Activated CD4-positive, alpha-beta T cell treated with anti-CD3 and anti-CD28 coated beads, Interleukin-2, amount 50 U/mL, for 1 hour (primary cell): ENCODE measurements at places on chromosomes 1 and 21.

- DNase-seq, result no peak
Measured at GRCh38 chr1:40435876-40436275, 14.4 kb upstream of the ZFP69B start.

- DNase-seq, result no peak
Measured at GRCh38 chr1:174358786-174359453, 88.8 kb upstream of the GPR52 start.

GRCh38 chr1:168794057-168794456 lies 65.1 kb upstream of the DPT start:
- DNase-seq, result no peak

DNA sequence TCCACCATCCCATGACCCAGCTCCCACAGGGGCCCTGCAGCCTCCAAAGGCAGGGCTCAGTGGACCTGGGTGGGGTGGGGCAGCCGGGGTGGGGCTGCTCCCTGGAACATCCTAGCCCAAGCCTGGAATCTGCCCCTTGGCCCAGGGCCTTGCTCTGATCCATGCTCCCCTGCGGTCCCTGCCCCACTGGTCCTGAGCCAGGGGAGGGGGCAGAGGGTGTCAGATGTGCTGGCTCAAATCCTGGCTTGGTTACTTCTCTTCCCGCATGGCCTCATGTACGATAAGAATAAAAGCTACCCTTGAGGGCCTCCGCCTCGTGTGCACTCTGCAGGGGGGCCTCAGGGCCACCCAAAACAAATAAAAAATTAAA lies 819 bp downstream of the SLC25A34 start:
- no peak for DNase-seq

DNA sequence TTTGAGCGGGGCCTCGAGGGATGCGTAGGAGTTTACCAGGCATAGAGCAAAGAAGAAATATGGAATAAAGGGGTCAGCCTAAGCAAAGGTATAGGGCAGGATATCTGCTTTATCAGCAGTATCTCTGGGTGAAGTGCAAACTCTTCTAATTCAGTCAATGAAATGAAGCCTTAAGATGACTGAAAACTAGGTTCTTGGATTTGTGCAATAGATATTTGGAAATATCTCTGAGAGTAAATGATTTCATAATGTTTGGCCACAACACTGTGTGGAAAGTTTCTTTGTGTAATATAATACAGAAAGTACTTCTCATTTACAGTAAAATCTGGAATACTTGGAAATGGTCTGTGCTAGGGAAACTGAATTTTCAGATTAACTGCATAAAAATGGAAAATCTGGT lies 26.1 kb downstream of the KCNJ15 start:
- no peak for DNase-seq

- DNase-seq, result no peak
Measured at GRCh38 chr21:28489162-28489561, 503.5 kb downstream of the LTN1 start.

DNA sequence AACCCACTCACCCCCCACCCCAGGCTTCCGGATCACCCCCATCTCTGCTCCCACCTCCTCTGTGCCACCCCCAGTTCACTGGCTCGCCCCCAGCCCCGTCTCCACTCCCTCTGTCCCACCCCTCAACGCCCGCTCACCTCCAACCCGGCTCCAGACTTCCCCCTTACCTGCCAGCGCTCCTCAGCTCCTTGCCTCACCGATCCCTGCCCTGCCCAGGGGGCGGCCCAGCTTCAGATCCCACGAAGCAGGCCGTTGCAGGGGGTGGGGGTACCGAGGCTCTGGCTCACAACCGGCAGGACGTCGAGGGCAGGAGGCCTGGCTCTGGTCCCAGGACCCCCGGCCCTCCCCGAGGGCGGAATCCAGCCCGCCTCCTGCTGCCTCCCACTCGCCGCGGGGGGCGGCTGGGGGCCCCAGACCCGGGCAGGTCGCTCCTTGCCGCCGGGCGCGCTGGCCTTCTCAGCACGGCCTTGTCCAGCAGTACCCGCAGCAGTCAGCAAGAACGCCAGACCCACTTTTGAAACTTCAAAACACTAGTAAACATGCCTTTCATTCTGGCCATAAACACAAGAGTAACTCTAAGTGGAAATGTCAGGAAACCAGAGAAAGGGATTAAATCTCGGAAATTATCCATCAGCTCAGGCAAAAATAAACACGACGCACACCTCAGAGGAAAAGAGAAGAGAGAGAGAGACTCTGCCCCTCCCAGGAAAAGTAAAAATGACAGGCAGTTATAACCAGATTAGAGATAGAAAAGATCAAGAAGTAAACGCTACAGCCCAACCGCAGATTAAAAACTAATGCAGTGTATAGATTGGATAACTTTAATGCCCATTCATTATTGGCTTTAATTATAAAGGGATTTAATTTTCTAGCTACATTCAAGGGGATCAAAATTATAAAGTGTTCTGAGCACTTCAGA lies 1.0 kb upstream of the FAM89A start:
- DNase-seq, result no peak

GRCh38 chr1:199723250-199723956 lies 304.1 kb upstream of the NR5A2 start:
- DNase-seq, result no peak

- no peak for DNase-seq
Measured at GRCh38 chr1:154896771-154897286, 26.7 kb upstream of the KCNN3 start.

DNA sequence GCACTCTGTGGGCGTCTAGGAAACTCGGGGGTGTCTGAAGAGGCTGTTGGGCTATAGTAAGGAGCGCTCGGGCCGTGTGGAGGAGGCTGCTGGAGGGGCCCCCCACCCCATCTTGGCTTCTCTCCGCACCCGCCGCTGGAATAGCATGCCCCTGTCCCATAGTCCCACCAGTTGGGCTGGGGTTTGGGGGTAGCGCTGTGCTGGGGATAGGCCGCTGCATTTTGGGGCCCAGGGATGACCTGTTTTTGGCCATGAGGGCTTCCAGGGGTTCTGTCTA lies 511 bp downstream of the EFNA3 start:
- DNase-seq, result no peak

DNA sequence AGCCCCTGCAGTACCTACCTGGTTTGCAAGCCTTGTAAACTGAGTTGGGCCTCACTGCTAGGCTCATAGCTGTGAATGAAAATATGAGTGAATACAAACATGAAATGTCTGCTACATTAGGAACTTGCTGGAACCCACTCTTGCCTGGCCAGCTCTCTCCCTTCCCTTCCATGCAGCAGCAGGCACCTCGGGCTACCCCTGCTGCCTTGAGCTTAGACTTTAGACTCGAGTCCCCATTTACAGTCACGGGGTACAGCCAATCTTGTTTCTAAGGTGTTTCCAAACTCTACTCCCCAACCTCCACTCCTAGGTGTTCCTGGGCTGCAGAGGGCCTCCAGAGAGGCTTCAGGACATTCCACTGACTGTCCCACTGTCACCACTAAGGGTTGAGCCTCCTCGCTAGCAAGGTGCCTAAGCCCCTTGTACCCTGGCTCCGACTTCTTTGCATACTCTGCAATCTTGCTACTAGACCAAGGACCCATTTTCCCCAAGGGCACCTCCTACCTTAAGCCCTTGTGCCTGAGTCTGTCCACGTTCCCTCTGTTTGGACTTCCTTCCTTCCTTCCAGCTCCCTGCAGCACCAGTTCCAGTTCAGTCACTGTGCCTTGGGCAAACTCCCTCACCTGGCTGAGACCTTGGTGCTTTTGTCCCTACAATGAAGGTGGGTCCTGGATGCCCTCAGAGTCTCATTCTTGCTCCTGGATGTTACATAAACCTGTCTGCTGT lies 36.9 kb downstream of the CDK18 start:
- DNase-seq, result no peak

- no peak for DNase-seq
Measured at GRCh38 chr21:41536827-41537103, 28.8 kb upstream of the TMPRSS2 start.

DNA sequence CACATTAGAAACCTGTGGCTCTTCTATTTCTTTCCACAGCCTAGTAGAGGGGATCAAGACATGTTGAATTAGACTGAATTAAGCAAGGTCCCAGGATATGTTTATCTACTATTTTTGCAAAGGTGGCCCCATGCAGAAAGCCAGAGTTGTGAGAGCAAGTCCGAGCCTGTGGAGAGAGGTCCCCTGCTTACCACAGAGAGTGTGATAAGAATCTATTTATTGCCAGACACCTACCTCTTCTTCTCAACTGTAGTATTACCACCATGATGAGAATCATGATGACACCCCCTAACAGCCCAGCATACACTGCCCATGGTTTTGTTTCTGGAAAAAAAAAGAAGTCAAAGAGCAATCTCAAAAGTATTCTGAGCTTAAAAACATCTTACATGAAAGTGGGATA lies 23.0 kb downstream of the SLAMF1 start:
- DNase-seq, result no peak

GRCh38 chr1:3580231-3580630 lies 31.1 kb downstream of the MEGF6 start:
- no peak for DNase-seq

DNA sequence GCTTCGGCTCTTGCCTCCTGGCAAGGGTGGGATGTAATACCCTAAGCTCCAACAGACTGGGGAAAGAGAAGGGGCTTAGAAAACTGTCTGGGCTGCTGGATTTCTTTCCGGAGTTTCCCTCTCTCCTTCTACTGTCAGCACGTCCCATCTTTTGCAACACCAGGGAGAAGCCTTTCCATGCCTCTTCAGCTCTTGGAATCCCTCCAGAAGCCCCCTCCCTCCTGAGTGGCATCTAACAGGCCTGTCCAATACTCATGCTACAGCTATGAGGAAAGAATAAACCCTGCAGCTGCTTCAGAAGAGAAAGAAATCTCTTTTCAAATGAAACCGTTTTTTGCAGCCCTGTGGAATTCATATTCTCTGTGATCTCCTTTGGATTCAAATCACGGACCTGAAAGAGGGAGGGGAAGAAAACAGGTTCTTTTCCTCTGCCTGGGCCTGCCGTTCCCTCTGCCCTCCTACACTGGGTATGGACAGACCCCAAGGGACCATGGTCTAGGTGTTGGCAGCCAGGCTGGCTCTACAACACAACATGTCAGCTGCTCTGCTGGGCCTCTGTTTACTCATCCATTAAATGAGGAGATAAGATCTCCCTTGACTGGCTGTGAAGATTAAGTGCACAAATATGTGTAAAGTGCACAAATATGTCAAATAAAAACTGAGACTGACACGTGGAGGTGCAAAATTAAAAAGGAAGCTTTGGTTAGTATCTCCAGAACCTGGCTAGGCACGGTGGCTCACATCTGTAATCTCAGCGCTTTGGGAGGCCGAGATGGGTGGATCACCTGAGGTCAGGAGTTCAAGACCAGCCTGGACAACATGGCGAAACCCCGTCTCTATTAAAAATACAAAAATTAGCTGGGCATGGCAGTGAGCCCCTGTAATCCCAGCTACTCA lies 6.0 kb upstream of the CAPN2 start:
- no peak for DNase-seq

GRCh38 chr21:16309250-16309971 lies 579.6 kb downstream of the USP25 start:
- no peak for DNase-seq

GRCh38 chr1:40107290-40107959 lies 10.4 kb upstream of the PPT1 start:
- DNase-seq, result no peak

GRCh38 chr1:30386156-30386926 lies 337.0 kb downstream of the MATN1 start:
- DNase-seq, result no peak

DNA sequence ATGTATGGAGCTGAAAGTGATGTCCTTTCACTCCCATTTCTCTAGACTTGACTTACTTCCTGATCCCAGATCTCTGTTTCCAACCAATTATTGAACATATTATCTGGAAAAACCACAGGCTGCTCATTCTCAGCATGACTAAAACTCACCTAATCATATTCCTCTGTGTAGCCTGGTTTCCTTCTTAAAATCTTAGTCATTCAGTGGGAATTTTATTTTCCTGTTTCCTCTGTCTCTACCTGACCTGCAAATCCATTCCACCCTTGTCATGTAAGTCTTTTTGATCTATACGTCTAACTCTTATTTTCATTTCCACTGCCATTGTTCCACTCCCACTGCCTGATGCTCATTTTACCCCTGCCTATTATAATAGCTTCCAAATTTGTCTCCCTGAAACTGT lies 67.9 kb upstream of the APOBEC4 start:
- DNase-seq, result no peak

DNA sequence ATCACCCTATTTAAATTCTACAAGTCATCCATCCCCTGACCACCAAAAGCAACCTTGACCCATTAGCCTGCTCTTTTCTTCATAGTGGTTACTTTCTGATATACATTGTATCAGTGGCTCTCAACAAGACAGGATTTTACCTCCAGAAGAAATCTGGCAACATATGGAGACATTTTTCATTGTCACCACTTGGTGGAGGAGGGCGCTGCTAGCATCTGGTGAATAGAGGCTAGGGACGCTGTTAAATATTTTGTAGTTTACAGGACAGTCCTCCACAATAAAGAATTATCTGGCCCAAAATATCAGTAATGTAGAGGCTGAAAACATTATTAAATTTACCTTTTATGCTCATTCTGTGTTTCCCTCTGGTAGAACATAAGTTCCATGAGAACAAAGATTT lies 6.1 kb downstream of the HSPA13 start:
- no peak for DNase-seq

- no peak for DNase-seq
Measured at GRCh38 chr1:53738205-53739108, 507 bp downstream of the GLIS1 start.

GRCh38 chr1:82542766-82543165 lies 742.0 kb downstream of the ADGRL2 start:
- no peak for DNase-seq

DNA sequence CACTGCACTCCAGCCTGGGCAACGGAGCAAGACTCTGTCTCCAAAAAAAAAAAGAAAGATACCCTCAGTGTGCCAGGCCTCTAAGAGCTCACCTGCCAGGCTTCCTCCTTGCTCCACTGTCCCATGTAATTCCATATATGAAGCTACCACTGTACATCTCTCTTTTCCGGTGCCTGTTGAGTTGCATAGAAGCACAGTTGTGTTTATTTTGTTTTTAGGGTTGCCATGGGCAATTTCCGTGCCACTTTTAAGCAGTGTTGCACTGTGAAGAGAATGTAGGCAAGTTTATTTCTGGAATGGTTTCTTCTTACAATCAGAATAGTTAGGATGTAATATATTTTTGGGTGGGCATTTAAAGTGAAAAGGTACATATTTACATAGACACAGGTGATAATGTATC lies 23.3 kb downstream of the MR1 start:
- DNase-seq, result no peak

DNA sequence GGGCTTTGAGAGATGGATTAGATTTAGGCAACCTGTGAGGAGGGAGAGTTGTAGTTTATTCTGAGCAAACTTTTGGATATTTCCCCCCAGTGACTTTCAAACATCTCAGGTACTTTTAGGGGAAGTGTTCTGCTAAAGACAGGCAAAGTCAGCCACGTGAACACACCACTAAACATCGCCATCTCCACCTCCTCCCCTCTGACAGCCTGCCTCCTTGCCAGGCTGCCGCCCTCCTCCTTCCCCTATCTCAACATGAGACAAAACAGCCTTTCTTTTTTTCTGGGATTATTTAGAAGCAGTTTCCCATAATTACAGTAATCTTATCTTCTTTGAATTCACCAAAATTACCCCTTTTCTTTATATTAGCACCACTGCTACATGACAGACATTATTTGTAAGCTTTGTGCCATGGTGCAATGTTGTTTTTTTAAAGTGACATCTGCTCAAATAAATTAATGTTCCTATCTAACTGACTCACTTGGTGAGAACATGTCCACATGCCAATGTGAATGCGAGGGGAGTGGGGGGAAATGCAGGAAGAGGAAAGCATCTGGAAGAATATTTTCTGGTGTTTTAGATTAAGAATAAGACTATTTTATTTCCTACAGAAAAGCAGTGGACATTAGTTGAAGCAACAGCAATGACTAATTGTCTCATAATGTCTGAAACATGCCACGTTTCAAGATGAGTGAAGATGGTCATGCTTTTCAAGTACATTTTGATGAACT lies 147.8 kb upstream of the ATP1B1 start:
- DNase-seq, result no peak

GRCh38 chr1:67544921-67545320 lies 114.7 kb upstream of the SERBP1 start:
- DNase-seq, result no peak
